ENCODE measurements at places on chromosomes 1 and 21.

- DNase-seq = no peak
These were observed 25.4 kb upstream of the ALDH4A1 start for GRCh38 chr1:18927654-18928272.

DNA sequence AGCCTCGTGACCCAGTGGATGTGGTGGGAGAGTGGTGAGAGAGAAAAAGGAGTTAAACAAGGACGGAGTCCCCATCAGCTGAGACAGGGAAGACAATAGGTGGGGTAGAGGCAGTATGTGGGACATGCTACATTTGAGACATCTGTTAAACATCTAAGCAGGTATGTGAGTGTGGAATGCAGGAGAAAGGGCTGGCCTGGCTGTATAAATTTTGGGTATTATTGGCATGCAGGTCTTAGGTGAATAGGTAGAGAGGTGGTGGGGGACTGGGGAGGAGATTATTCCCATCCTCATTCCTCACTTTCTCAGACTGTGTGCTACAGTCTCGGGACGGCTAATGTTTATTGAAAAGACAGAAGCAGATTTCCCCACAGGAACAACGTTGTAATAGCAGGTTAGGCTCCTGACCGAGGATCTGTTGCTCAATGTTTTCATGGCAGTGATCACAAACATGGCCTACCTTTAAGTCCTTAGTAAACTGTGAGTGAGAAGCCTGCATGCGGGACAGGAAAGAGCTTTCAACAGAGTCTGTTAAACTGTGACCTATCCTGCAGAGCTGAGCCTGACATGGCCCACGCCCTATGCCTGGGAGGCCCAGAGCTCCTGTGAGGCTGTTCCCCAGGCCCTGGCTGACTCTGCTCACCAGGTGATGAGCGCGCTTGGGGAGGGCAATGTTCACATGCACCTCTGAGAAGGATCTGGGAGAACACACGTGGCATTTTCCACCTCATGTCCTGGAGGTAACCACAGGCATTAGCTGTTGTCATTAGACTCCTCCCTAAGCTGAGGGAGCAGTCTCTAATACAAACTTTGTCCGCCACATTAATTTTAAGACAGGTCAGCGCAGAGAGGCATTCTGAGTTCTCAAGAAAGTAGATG is 16.5 kb downstream of the VSIG8 start:
- no peak for DNase-seq

DNA sequence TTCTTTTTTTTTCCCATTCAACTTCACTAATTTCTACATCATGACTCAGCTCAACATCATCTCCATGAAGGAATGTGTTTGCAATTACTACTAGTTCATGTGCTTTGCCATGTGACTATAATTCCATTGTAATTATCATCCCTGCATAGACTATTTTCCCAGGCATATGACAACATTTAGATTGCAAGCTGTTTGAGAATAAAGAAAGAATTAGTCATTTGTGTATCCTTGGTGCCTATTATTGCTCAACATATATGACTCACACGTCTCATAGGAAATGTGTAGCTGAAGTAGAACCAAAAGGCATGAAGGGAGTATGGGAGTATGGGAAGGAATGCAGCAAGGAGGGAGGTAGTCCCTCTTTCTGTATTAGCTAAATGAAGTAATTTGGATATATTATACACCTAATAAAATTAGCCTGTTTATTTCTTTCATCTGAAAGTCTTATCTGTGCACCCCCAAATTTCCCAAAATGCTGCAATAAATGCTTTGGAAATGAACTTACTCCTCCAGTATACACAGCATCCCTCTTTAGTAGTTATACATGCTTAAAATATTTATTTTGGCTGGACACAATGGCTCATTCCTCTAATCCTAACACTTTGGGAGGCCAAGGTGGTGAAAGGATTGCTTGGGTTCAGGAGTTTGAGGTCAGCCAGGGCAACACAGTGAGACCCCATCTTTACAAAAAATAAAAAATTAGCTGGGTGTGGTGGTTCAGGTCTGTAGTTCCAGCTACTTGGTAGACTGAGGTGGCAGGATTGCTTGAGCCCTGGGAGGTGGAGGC is 316.9 kb upstream of the ADGRL4 start:
- DNase-seq = no peak

GRCh38 chr1:96104906-96105305 is 616.7 kb upstream of the PTBP2 start:
- DNase-seq = no peak

DNA sequence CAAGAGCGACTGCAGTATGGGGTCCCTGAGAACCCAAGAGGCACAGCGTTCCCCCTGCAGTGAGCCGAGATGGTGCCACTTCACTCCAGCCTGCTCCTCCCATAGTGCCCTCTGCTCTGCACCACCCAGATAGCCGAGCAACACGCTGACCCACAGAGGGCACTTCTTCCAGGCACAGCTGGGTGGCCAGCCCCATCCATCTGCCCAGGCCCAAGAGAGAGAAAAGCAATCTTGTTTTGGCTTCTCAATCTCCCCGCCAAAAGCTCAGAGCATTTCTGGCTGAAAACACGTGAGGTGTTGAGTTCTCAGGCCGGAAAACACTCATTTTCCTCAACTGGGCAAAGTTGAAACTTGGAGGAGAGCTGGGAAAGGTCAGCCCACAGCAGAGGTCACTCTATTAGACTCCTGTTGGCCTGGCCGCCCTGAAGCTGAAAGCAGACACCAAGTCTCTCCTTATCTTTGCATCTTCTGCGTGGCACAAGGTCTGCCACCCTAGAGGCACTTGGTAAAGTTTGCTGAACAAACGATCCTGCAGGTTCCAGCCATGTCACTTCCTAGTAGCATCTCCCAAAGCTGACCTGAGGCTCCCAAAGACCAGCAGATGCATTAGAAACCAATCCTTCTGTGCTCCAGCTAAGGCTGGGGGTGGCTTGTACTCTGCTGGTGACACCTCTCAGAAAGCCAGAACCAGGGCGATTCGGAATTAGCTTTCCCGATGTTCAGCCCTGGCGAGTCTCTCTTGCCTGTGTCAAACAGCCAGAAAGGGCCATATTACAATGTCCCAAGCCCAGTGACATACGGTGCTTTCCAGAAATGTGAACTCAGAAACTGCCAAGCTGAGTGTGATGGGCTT is 10.9 kb downstream of the CAPN9 start:
- DNase-seq = no peak

DNA sequence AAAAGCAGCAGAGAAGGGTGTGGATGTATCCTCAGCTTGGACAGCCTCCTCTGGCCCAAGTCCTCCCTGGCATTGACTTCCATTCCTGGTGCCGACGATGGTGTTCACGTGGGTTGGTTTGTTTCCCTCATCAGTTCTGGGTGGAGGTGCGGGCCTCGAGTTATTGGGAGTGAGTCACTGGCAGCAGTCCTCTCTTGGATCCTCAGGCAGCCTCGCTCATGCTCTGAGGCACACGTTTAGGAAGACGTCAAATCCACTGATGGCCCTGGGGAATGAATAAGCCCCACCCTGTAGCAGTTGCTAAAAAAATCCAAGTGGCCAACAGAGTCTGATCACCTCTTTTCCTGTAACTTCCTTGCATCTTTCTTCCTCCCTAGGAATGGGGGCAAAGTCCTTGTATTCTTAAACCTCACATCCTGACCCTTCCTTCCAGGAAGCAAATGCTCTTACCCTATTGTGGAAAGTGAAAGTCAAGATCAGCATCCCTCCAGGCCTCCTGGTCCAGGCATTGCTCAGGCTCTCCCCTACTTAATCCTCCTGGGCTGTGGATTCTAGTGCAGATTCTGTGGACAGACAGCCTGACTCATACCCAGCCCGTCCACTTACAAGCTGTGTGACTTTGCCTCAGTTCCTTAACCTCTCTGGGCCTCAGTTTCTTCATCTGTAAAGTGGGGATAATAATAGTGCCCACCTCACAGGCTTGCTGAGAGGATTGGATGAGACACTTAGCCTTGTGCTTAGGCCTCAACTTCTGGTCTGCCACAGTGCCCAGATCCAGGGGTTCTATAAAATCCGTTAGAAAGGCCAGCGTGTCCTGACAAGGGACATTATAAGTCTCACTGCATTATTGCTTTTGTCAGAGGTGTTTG is 111.1 kb downstream of the TLR5 start:
- no peak for DNase-seq

DNA sequence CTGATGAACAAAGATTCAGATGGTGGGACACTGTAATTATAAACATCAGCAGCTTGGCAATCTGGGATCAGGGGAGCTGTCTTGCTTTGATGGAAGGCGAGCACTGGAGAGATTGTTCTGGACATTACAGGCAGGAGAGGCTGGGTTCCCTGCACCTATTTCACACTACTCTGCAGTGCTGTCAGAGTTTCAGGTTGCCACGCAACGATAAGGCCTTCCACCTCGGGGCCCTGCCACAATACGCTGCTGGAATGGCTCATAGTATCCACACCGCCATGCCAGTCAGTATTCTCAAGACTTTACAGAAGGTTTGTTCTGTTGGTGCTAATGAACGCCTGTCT is 96.8 kb downstream of the GLIS1 start:
- DNase-seq = no peak

DNA sequence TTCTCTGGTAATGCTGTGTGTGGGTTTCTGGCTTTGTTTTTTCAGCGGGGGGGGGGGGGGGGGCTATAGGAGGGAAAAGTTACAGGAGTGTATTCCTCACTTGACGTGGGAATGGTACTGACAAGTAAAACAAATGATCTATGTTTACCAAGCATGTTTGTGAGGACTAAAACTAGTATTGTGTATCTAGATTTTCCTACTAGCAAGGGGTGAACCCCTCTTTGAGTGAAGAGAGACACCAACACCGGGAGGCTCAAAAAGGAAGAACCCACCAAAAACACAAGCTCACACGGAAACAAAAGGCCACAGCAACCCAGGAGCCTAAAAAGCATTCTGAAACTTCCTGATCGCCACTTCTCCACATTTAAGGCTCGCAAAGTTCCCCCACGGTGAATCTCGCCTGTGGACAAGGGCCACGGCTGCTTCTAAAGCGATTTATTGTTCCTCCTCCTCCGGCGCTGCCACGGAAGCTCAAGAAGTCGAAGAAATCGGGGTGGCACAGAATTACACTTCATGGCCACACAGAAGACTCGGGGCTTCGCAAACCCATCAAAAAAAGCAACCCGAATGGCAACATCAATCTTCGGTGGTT is 703 bp downstream of the PUM1 start:
- no peak for DNase-seq

- no peak for DNase-seq
These were observed 17.2 kb downstream of the GNG12 start for GRCh38 chr1:67816095-67816475.

GRCh38 chr1:157781048-157781447 is 4.1 kb upstream of the FCRL2 start:
- no peak for DNase-seq

Measured in WERI-Rb-1 (cell line).